Left lobe of liver (tissue), 2 donors: ENCODE measurements at places on chromosomes 7 and 10. TPM values are rescaled to one million over a fixed set of nuclear protein-coding genes. Genes with fewer than 3 reads are reported as not detected.

DNA sequence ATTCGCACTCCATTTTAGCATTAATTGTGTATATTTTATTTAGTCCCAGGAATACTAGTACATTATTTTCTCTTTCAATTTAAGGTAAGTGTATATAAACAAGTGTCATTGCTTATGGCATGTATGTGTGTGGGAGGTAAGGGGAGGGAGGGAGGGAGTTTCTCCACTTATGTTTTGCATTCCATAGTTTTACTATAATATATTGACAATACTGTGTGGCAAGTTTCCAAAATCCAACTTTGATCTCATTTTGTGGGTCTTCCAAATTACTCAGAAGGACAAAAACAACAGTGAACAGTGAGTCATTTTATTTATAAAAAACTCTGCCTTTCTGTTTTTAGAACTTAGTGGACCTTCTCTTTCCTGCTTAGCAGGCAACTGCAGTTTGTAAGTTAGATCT is 102.3 kb upstream of the SEMA3E start:
- no peak for DNase-seq

GRCh38 chr7:135411098-135411497 is 98.8 kb downstream of the CNOT4 start:
- DNase-seq: no peak

DNA sequence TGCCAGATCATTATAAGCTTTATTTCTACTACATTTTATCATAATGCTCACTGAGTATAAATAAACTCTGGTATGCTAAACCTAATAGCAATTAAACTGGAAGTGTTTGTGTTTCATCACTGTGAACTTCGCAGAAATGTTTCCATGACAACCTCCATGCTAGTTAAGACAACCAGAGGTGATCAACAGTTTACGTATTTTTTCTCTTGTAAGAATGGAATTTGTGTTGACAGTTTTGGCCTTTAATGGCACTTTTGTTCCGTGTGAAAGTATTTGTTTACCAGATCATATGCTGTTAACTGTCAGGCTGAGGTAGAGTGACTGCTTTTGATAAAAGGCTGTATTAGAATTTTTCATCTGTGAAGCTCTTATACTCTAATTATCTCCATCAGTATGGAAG is 212.1 kb upstream of the PPP1R3A start:
- DNase-seq: no peak

DNA sequence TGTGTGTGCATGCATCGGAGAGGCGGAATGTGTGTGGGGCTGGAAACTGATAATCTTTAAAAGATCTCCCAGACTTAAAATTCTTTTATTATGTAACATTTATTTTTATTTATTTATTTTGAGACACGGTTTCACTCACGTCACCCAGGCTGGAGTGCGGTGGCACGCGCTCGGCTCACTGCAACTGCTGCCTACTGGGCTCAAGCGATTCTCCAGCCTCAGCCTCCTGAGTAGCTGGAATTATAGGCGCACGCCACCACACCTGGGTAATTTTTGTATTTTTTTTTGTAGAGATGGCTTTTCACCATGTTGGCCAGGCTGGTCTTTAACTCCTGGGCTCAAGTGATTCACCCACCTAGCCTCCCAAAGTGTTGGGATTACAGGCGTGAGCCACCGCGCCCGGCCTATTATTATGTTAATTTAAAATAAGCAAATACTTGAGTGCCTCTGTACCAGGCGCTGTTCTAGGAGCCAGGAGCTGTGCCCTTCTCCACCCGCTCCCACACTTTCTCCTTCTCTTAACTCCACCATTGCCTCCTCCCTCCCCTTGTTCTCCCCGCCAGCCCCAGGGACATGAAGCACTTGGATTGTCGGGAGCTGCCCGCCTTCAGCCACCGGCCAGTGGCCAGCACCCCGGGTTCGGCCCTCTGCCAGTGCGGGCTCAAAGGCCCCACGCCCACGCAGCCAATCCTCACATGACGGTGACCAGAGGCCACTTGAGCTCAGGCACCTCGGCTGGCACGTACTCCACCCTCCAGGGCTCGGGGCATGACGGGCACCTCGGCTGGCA is 163.6 kb downstream of the DNAJB6 start:
- DNase-seq: peak; percentile 41

GRCh38 chr10:114498413-114499111 is 94.3 kb upstream of the AFAP1L2 start:
- no peak for DNase-seq

DNA sequence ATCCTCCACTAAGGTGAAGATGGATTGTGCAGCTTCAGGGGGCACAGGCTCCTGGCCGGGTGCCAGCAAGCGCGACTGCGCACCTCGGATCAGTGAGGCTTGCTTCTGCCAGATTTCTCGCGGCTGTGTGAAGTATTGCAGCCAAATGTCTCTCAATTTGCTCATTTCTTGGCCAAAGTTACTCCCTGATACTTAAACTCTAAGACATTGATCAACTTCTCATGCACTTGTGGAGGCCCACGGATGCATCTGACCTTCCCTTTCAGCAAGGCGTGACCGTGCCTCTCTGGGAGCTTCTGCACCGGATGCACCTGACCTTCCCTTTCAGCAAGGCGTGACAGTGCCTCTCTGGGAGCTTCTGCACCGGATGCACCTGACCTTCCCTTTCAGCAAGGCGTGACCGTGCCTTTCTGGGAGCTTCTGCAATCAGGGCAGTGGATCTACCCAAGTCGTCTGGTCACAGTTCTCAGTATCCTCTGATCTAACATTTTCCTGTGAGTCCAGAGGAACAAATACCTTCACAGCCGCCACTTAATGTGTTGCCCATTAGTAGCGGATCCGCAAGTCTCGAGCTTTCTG is 248.3 kb downstream of the ADARB2 start:
- DNase-seq: no peak

DNA sequence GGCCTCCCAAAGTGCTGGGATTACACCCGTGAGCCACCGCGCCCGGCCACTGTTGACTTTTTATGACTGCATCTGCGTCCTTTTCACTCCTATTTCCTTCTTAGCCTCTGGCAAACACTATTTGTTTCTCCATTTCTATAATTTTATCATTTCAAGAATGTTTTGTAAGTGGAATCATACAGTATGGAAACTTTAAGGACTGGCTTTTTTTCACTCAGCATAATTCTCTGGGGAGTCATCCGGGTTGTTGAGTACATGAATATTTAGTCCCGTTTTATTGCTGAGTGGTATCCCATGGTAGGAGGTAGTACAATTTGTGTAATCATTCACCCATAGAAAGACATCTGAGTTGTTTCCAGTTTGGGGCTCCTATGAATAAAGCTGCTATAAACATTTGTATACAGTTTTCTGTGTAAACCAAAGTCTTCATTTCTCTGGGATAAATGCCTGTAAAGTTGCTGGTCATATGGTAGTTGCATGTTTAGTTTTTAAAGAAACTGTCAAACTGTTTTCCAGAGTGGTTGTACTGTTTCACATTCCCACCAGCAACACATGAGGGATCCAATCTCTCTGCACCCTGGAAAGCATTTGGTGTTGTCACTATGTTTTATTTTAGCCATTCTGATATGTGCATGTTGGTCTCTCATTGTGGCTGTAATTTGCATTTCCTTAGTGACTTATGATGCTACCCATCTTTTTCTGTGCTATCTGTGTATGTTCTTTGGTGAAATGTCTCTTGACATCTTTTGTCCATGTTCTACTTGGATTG is 139.6 kb upstream of the EEPD1 start:
- DNase-seq: no peak

DNA sequence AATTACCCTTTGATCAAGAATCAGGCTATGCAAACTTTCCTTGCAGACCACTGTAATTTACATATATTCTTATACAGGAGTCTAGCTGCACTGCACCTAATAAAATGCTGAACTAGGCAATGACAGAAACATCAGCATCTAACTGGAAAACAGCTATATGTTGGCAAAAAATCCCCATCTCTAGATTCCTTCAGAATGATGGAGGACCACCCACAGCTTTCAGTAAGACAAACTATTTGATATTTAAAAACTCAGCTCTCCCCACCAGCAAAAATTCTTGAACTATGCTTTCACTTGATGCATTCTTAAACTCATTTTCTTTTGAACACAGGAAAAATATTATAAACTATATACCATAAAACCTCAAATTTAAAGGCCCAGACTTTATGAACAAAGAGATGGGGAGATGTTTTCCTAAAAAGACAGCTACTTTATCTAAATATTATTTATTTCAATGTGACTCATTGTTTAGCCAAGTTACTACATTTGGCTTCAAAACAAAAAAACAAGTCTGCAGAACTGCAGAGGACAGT is 77.4 kb downstream of the SEMA3C start:
- no peak for DNase-seq

- DNase-seq: peak; percentile 87
Measured at GRCh38 chr10:103145860-103146466, 47.1 kb downstream of the NT5C2 start.

DNA sequence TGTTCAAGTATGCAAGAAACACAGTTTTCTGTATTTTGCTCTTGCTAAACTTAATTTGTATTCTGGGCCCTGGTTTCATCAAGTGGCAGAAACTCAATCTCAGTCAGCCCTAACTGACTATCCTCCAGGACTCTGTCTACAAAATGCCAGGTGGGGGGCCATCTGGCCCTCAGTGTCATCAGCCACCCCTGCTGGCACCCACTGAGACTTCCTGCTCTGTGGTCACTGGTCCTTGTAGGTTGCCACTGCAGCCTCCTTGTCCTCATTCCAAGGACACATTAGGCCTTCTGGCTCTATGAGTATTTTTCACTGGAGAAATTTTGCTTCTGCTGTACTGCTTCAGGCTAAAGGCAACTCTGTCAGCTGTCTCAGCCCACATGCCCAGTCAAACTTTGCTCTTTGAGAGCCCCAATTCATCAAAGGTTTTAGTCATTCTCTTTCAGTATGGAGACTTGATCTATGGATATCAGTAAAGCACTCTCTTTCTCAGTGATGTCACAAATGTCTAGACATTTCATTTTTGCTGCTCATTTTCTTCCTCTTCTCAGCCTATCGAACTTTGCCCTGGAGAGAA is 163.6 kb downstream of the KCND2 start:
- DNase-seq: no peak

GRCh38 chr7:53383131-53383530 is 347.7 kb downstream of the POM121L12 start:
- no peak for DNase-seq

DNA sequence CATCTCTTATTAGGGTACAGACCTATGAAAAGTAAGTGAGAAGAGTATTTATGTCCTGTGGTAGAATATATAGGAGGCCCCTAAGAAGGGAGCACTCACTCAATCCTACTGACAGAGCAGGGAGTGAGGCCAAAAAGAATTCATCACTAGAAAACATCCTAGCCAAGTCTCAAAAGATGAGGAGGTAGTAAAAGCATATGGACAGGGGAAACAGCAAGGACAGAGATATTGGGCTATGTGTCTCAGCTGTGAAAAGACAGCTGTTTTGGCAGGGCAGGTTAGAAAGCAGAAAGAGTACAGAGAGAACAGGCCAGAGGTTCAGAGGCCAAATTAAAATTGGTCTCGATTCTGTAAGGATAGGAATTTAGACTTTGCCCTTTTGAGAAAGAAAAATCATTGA is 548.3 kb upstream of the ANKRD30A start:
- DNase-seq: no peak

C1QL3 gene
- total RNA-seq: not detected

MARVELD1 gene
- total RNA-seq: 2.0 TPM
